Bronchial epithelial cell (primary cell): ENCODE measurements at places on chromosomes 3 and 15.

- no peak for DNase-seq
Measured at GRCh38 chr15:65962187-65962586, 92.9 kb downstream of the RAB11A start.

DNA sequence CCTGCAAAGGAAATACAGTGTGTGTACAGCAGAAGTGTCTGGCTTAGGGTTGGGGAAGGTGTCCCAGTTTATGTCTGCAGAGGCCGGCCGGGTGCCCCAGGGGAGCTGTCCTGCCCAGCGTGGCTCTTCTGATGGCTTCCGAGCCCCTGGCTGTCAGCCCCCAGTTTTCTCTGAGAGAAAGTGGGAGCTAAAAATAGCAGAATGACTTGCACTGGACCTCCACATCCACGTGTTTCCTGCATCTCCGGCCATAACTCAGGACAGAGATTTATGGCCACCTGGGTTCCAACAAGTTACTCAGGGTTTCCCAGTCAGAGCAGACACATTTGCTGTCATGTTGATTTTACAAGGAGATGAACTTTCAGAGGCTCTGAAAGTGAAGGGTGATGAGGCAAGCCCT is 192.0 kb downstream of the ATP10A start:
- DNase-seq, result no peak

- DNase-seq, result peak; percentile 42
Measured at GRCh38 chr3:119084371-119085069, 49.9 kb upstream of the IGSF11 start.

GRCh38 chr3:153848702-153849101 is 272.5 kb upstream of the ARHGEF26 start:
- DNase-seq, result no peak

DNA sequence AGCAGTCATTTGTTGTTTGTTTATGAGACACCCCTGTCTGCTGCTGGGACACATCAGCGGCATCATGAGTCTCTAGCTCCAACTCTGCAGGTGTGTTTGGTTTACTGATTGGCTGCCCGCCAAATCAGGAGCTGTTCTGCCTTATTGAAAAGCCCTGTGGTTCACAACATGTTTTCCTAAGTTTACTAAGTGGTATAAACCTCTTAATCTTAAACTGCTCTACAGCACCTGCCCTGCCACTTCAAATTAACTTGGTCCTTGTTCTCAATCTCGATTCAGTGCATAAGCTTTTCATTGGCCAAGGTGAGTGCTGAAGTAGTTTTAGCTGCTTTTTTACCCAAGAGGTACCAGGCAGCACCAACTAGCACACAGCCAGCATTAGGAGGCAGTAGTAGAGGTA is 77.8 kb upstream of the WDR72 start:
- peak; percentile 37 for DNase-seq

DNA sequence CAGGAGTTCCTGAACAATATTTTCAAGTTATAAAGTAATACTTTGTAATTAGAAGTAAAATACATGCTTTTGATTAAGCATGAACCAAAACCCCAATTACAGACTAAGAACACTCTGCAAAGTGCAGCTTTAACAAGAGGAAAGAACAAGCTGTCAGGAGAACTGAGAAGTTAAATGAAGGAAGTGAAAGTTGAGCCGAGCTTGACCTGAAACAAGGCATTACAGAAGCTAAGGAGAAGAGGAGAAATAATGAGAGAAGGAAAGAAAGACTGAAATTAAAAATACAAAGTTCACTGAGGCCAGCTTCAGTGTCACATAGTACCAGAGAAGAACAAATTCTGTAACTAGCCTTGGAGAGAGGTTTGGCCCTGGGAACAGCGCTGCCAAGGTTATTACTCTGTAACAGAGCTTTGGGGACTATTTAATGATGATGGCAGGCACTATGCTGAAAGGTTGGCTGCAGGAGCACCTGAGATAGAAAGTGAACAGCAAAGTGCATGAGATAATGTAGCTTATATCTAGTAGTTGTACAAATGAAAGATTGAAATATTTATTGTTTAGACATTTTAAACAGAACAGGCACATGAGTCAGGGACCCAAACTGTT is 241.9 kb upstream of the PEX5L start:
- no peak for DNase-seq
